HS-5 (cell line): ENCODE measurements at places on chromosomes 1 and 21.

DNA sequence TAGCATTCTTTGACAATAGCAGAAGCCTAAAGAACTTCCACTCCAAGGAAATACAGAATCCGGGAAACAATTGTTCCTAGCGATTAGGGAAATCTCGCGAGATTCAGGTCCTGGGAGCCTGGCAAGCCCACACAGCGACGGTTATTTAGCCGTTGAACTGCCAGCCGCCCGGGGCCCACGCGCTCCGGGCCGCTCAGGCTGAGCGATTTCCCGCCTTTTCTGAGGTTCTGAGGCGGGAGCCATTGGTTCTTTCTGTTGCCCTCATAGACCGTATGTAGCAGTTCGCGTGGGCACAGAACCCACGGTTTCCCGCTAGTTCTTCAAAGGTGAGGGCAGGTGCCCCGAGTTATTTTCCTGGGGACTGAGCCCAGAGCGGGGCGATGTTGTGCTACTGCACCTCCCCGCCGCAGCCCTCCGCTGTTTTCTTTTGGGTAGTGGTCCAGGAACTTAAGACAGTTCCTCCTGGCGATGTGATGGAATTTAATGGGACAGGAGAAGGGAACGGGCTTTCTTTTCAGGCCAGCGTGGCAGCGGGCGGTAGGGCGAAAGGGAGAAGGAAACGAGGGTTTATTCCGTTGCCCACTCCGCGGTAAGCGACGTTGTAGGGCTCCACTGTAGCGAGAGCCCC, at the start of gene SYCP1:
Gene SYCP1 (plus strand): TSS at position 171 of the 628 bp plus-strand sequence. CDS start 602 bp downstream, outside the sequence.
- DNase-seq = no peak

DNA sequence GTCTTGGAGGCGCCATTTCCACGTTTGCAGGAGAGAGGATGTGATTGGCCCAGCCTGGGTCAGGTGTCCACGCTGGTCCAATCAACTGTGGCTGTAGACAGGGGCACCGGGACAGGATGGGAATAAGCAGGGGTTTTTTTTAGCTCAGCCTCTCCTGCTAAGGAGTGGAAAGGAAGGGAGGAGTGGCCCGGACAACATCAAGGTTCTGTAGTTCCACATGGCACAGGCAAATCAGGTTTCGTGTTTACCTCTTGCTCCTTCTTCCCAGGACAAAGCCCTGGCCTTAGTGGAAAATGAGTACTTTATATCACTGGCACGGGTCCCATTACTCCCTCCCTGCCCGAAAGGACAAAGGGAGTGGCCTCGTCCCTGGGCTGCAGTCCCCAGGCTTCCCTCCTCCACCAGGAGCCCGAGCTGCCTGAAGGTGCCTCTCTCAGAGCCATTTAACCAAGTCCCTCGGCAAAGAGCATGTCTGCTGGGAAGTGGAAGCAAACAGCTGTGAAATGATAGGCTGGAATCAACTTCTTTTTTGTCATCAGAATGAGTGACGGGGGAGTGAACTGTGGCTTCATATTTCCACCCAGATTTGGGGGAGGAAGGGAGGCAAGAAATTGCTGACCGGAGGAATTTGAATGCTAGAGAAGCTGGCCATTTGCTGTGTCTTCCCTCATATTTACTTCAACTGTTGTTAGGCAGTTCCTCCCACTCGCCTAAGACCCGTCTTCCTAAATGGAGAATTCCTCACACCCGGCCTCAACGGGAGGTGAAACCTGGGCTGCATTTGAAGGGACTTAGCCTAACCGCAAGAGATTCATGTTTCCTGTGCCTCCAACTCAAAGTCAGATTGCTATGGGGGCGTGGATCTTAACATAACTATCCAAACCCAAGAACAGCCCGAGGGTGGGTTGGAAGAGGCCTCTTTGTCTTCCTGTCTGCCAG, 84.9 kb upstream of the SLC44A3 start:
- peak; percentile 59 for DNase-seq

GRCh38 chr1:201490708-201491131, 16.2 kb downstream of the CSRP1 start:
- DNase-seq = no peak

DNA sequence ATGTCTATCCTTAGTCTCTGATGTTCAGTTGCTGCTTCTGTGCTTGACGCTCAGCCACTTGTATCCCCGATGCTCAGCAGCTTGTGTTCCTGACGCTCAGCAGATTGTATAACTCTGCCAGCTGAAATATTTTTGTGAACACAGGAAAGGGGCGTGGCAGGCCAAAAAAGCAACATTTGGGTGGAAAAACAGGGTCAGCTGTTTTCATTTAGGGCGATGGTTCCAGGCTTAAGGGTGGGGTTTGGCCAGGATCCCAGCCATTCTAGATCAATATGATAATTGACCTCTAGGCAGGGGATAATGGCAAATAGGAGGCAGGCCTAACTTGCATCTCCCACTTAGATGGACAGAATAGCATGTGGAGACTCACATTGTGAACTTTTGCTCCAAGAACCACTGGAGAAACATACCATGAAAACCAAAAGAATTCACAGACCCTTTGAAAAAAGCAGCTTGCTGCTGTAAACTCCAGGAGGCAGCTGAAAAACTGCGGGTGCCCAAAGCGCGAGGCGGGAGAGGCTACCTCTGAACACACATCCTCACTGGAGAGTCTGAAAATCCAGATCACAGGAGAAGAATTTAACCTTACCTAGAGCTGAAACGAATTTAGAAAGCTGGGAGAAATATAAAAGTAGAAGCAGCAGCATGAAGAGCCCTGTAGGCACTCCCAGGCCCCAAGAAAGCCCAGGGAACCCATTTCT, 58.3 kb downstream of the ZNF648 start:
- no peak for DNase-seq

DNA sequence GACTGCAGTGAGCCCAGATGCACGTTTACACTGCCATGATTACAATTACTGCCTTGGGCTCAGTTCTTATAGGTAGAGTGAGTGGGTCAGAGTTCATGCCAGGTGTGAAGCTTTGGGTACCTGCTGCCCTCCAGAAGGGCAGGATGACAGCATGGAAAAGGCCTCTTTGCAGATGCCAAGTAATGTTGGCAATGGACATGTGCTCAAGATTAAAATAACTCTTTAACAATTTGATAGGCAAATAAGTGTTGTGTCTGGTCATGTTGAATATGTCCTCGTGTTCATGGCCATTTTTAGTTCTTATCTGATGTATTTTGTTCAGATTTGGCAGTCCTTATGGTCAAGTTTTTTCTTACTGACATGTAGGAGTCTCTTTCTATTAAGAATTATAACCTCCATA, 34.8 kb downstream of the S100B start:
- DNase-seq = no peak

GRCh38 chr1:97632776-97633175, 288.1 kb downstream of the DPYD start:
- DNase-seq = no peak

DNA sequence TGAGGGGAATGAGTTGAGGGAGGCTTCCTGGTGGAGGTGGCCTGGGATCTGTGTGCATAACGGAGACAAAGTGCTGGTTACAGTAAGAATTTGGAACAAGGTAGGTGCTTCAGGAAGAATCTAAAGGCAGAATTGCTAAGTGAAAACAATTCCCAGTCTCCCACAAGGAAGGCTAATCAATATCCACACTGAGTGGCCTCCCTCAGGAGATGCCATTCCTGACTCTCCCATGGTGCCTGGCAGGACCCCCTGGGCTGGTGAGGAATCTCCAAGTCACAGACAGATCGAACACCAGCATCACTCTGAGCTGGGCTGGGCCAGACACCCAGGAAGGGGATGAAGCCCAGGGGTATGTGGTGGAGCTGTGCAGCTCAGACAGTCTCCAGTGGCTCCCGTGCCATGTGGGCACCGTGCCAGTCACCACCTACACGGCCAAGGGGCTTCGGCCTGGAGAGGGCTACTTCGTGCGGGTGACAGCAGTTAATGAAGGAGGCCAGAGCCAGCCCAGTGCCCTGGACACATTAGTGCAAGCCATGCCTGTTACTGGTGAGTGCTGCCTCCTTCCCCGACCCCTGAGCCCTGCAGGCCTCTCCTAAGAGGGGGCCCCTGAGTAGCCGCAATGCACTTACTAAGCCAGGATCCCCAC, 30.7 kb downstream of the IGFN1 start:
- no peak for DNase-seq

GRCh38 chr1:156750191-156750672, 1.2 kb downstream of the HDGF start:
- DNase-seq = no peak

- DNase-seq = peak; percentile 56
These were observed 183.6 kb downstream of the GIPC2 start for GRCh38 chr1:78229344-78229743.

DNA sequence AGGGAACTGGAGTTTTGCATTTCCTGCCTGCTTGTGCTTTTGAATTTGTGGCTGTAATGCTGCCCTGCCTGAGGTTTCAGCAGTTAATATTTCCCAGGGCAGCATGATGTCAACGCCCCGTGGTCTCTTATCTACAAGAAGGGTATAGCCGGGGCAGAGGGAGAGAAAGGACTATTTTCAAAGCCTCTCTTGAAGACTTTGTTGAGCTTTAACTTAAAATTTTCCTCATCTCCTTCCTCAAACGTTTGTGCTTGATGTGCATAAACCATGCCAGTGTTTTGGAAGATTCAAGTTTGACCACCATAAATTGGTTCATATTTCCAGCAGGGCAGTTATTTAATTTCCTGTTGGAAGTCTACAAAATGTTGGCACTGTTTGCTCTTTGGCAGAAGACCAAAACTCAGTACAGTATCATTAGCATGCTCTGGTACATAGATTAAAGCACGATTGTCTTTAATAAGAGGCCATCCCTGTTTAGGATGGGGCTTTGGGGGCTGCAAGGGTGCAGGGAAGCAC, 43.4 kb downstream of the ROR1 start:
- DNase-seq = no peak

DNA sequence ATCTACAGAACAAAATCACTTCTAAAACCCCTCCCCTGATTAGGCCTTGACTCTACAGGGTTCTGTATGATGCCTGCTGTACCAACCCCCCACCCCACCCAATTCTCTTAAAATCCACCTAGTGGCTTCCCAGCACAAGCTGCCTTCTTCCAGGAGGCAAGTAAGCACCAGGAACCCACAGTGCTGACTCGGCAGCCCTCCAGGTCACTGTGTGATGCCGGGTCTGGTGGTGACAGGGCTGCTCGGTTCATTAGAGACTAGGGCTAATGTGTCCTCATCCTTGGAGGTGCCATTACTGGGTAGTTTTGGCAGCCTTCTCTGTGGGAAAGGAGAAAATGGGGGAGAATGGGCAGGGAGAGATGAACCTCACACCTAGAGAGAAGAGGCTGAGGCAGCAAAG, 363.5 kb downstream of the PTPRU start:
- DNase-seq = no peak

- no peak for DNase-seq
These were observed 173.6 kb upstream of the SGIP1 start for GRCh38 chr1:66360285-66360724.

- DNase-seq = no peak
These were observed 155.9 kb upstream of the L1TD1 start for GRCh38 chr1:62038594-62039284.

DNA sequence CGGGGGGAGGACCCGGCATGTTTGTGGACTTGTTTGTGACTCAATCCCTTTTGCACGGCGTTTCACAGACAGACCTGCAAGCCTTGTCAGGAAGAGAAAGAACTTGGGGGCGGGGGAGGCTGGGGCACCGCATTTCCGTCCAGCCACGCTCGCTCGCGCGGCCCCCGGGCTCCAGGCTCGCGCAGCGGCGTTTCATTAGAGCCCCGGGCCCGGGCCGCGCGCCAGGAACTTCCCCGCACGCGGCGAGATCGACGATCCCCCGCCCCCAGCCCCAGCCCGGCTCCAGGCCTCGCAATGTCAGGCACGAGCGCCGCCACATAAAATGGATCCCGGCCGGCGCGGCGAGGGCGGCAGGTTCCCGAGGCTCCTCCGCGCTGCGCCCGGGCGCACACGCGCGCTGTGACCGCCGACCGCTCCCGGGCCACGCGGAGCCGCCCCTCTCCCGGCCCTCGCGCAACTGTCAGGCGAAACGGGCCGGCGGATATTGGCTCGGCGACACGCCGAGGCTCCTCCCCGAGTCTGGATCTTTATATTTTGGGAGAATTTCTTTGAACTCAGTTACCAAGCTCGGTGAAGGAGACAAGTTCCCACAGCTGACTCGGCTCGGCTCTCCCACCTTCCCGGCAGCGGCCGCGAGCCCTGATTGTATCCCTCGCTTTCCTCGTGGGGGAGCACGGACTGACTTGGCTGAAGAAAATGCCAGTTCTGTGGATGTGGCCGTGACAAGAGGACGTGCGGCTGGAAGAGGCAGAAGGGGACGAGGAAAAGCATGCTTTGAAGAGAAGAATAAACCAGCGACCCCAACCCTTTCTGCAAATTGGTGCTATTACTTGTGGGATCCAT, at the start of gene KIF26B:
Gene KIF26B (plus strand): TSS at position 557 of the 843 bp plus-strand sequence. CDS start 440 bp downstream, outside the sequence.
- DNase-seq = no peak
